ENCODE measurements at places on chromosomes 3 and 15. TPM values are rescaled to one million over a fixed set of nuclear protein-coding genes. Genes with fewer than 3 reads are reported as not detected.

Gene ALDH1A2
- 3.7 TPM for total RNA-seq

GRCh38 chr3:100896994-100897393 is 96.2 kb downstream of the ABI3BP start:
- H3K4me1 ChIP-seq: no peaks in the 10 kb centered on the region
- no peaks in the 10 kb centered on the region for H3K36me3 ChIP-seq
- H3K27ac ChIP-seq: no peak overlapping the region
- DNase-seq: no peak
- no peaks in the 10 kb centered on the region for H3K27me3 ChIP-seq
- no peak overlapping the region for H3K4me3 ChIP-seq

Gene TRPM1
- not detected for total RNA-seq

Gene TTC23
- total RNA-seq: 14.0 TPM

Gene CHMP2B
- 41.1 TPM for total RNA-seq

Gene XYLB
- total RNA-seq: 7.2 TPM

Gene MYL3
- 3.1 TPM for total RNA-seq

DNA sequence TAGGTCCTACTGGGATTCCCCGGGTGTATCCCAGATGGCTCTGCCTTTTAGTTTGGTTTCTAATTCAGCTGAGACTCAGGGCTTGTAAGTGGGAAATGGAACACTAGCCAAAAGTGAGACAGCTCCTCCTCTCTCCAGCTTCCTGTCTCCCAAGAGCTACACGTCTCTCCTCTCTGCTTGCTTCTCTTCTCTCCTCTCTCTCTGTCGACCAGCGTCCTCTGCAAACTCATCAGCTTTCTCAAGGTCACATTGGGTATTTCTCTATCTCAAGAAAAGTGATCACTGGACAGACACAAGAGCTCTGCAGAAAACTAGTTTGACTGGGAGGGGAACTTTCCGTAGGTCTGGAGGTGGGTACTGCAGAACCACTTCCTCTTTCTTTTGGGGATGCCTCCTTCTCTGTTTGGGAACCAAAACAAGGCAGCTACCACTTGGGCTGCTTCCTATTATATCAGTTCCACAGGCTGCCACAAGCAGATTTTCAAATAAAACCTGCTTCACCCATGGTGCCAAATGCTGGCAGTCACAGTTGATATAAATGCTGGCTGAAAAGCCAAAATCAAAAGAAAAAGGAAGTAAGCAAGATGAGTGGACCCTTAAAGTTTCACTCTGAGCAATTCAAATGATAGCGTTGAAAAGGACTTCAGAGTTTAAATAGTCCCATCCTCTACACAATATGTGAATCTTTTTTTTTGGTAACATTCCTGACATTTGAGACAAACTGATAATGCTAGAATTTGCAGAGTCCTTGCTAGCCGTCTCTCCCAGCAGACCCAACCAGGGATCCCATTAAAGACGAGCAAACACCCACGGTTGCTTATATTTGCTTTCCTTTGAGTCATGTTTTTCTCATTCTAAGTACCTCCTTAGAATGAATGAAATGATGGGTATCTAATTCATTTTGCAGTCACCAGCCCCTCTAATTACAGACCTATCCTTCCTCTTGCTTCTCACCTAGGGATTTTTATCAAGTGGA is 7.2 kb upstream of the DYNC1LI1 start:
- no peak overlapping the region for H3K4me3 ChIP-seq
- H3K36me3 ChIP-seq: no peaks in the 10 kb centered on the region

DNA sequence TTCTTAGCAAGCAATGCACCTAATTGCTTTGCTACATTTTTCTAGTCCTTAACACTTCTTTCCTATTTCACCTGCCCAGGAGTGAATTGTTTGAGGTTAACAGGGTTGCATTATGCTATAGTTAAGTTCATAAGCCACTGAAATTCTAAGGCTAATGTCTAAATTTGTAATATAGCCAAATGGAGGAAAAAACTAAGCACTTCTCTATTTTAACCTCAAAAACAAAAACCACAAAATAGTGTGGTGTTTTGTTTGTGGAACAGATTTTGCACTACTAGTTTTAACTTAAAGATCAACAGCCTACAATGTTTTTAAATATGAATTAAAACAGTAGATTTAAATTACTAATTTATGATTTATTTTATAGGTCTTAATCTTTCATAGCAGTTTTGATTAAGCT is 5.5 kb downstream of the ATOSA start:
- no peak overlapping the region for H3K4me3 ChIP-seq
- H3K36me3 ChIP-seq: peaks cover 30% of the 10 kb centered on the region
- DNase-seq: no peak
- no peaks in the 10 kb centered on the region for H3K4me1 ChIP-seq
- H3K27ac ChIP-seq: no peak overlapping the region

Gene MOBP
- 0.09 TPM for total RNA-seq

Gene TMEM108
- 18.5 TPM for total RNA-seq

Gene TM6SF1
- total RNA-seq: 22.9 TPM

Gene SLC9C1
- 0.20 TPM for total RNA-seq

DNA sequence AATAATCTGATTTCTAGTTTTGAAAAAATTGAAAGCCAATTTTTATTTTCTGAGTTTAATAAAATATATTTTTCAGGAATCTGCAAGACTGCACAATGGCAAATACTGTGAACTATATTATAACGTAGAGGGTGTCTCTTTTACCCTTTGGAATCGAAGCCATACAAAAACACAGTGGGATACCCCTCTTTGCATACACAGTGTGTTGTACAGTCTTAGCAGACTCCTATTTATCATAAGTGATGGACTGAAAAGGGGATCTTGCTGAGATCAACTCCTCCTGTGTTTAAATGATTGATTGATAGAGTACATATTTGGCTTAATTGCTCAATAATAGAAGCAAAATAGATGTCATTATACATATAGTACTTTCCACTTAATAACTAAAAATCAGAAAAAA is 981.2 kb downstream of the NSUN3 start:
- H3K27ac ChIP-seq: no peak overlapping the region
- H3K36me3 ChIP-seq: no peaks in the 10 kb centered on the region
- H3K4me3 ChIP-seq: no peak overlapping the region
- no peaks in the 10 kb centered on the region for H3K27me3 ChIP-seq

Gene LRRC31
- 0.47 TPM for total RNA-seq

- H3K4me3 ChIP-seq: peak within 1 kb of the TSS; percentile 72
- no peaks in the 10 kb centered on the region for H3K27me3 ChIP-seq
- H3K36me3 ChIP-seq: no peaks in the 10 kb centered on the region
- H3K4me1 ChIP-seq: peaks cover 61% of the 10 kb centered on the region
- H3K27ac ChIP-seq: peak within 1 kb of the TSS; percentile 98
Measured at GRCh38 chr3:37174532-37175126, at the start of gene LRRFIP2. LRRFIP2 (minus strand) TSS chr3:37174582; CDS start chr3:37148983, 25,599 bp downstream.

GRCh38 chr15:88438181-88438580 is 29.0 kb downstream of the MRPL46 start:
- H3K4me3 ChIP-seq: no peak overlapping the region
- no peaks in the 10 kb centered on the region for H3K4me1 ChIP-seq
- H3K36me3 ChIP-seq: no peaks in the 10 kb centered on the region
- no peak for DNase-seq
- H3K27me3 ChIP-seq: peaks cover 40% of the 10 kb centered on the region
